ENCODE measurements at places on chromosomes 16 and 17. TPM values are rescaled to one million over a fixed set of nuclear protein-coding genes. Genes with fewer than 3 reads are reported as not detected.

DNA sequence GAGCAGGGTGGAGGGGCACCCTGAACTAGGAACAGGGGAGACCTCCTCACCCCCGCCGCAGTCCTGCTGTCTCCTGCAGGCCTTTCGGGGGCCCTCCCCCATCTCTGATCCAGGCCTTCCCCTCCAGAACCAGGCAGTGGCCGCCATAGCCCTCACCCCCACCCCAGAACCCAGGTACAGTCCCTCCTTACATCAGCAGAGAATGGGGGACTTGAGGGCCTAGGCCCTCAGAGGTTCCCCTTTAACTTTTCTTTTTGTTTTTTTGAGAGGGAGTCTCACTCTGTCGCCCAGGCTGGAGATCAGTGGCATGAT is 4.3 kb upstream of the HAP1 start:
- no peak for DNase-seq

DNA sequence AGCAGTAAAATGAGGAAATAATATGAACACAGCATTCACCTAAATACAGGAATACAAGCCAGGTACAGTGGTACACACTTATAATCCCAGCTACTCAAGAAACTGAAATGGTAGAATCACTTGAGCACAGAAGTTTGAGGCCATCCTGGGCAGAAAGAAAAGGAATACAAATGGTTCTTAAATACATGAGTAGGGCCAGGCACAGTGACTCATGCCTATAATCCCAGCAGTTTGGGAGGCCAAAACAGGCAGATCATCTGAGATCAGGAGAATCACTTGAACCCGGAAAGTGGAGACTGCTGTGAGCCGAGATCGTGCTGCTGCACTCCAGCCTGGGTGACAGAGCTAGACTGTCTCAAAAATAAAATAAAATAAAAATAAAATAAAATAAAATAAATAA is 23.0 kb upstream of the SMG8 start:
- no peak for DNase-seq

DNA sequence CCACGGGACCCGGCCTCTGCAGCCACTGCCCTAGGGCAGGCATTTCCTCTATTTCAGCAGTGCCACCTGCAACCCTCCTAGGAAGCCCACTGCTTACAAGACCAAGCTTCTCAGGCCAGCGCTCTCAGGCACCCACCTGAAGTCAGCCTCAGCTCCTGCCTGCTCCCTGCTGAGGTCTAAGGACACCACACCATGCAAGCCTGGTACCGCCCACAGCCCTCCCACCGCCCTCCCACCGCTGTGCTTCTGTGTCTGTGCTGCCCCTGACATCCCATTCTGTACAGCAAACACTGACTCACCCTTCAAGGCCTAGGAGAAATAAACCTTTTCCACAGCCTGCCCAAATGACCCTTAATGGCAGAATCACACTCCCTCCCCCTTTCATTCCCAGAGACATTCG is 6.3 kb downstream of the CLUH start:
- DNase-seq = no peak

GRCh38 chr17:67051837-67052236 is 7.5 kb downstream of the CACNG1 start:
- no peak for DNase-seq

- peak; percentile 81 for DNase-seq
Observed at GRCh38 chr17:3754458-3755334, 31.0 kb downstream of the HASPIN start.

DNA sequence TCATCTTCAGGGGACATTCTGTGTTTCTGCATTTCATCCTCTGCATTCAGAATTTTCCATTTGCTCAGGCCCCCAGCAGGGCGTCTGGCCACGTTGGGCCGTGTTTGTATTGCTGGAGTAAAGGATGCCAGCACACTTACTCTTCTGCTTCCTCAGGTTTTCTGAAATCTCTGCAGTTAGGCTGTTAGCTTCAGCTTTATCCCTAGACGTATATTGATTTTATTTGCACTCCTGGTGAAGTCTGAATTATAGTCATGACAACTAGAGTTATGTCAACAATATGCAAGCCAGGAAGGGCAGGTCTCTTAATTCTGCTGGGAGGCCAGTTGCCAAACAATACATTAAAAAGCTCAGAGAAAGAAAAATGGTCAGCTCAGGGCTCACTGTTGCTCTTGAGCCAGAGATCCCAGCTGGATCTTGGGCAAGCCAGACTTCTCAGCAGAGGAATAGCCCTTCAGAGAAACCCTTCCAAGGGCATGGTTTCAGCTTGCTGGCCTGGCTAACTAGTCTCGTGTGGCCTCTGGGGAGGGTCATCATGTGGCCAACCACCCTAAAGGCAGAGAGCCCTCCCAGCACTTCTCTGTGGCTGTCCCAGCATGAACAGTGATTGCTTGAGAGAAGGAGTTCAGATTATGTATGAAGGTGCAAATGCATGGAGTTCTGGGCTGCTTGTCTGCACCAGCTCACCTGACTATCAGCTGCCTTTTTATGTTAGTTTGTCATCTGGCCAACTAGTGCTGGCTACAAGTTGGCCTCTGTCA is 110.2 kb upstream of the CACNG5 start:
- peak; percentile 44 for DNase-seq

DNA sequence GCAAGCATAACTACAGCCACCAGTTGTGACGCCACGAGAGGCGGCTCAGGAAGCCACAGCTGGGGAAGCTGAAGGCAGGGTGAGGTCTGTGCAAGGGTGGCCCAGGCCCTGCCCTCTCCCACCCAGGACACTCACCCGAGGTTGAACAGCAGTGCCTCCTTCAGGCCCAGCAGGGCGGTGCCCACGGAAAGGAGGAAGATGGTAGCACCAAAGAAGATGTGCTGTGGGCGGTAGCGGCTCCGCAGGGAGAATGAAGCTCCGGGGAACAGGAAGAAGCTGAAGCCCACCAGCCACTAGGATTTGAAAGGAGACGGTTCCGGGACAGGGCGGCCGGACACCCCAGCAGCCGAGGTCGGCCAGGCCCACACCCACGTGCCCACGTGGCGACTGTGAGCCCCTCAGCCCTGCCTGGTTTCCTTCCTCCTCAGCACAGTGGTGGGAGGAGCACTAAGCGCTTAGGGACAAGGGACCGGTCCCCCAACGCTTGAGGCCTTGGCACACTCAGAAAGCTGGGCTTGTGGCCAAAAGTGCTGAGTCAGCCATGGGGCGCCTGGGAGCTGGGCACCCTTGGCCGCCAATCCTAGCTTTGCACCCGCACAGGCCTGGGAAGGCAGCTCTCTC is 11.0 kb downstream of the CYB561 start:
- DNase-seq = no peak

- no peak for DNase-seq
Observed at GRCh38 chr17:34201767-34202166, 53.3 kb upstream of the CCL2 start.

GRCh38 chr16:78551487-78552085 is 452.1 kb downstream of the WWOX start:
- DNase-seq = no peak

- DNase-seq = no peak
Observed at GRCh38 chr16:67697422-67698185, 21.5 kb downstream of the GFOD2 start.

GRCh38 chr17:82380860-82381702 is 9.5 kb downstream of the UTS2R start:
- no peak for DNase-seq

- DNase-seq = no peak
Observed at GRCh38 chr17:41505007-41505808, at the start of gene KRT13. KRT13 (minus strand) TSS chr17:41505612; CDS start chr17:41505550, 62 bp downstream.

GRCh38 chr17:65370669-65371131 is 190.7 kb downstream of the AXIN2 start:
- no peak for DNase-seq

- DNase-seq = no peak
Observed at GRCh38 chr16:4694642-4695451, 1.5 kb downstream of the NUDT16L1 start.

GRCh38 chr17:56173958-56174835 is 20.9 kb downstream of the ANKFN1 start:
- DNase-seq = no peak

DNA sequence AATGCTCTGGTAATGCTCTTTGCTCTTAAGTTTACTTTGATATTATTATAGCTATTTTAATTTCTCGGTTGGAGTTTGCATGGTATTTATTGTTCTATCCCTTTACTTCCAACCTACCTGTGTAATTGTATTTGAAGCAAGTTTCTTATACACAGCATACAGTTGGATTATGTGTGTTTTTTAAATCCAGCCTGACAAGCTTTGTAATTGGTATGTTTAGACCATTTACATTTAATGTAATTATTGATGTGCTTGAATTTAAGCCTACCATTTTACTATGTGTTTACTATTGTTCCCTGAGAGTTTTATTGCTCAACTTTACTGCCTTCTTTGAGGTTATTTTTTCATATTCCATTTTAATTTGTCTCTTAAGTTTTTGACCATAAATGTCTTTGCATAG is 35.7 kb downstream of the ACSF3 start:
- no peak for DNase-seq

GRCh38 chr16:55542459-55543082 is 23.9 kb upstream of the CAPNS2 start:
- DNase-seq = no peak

GRCh38 chr17:10243883-10244844 is 45.8 kb upstream of the GAS7 start:
- DNase-seq = no peak

DNA sequence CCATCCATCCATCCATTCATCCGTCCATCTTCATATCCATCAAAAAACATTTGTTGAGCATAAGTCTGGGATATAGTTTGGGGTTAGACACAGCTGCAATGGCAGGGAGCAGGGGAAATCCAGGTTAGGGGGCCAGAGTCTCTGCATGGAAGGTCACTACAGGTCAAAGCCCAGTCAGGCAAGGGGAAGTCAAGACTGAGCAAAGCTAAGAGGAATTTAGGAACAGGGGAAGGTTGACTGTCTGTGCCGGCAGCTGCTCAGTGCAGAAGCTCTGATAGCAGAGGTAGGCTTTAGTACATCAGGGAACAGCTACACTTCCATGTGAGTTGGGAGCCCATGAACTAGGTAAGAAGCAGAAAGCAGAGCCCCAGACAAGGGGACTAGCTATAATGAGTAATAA is 68.1 kb downstream of the IRF8 start:
- no peak for DNase-seq

DNA sequence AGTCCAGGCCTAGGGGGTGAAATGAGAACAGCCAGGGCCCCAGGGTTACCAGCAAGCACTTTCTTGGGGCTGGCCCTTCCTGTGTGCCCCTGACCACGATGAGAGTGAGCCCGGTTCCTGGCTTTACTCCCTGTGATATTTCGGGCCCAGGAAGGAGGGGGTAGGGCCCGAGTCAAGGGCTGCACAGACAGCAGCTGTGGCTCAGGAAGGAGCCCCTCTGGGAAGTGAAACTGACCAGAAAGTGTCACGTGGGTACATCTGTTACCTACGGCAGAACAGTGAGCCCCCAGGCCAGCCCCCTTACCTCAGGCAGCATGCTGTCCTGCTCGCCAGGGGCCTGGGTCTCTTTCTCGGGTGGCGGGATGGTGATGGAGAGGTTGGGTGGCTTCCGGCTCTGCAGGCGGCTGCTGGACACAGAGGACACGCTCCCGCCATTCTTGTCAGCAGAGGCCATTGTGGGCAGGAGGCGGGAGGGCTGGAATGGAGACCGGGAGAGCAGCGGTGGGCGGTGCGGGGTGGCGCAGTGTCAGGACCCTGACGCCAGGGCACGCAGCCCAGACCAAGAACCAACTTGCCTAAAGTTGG is 13.8 kb downstream of the AANAT start:
- DNase-seq = no peak

GRCh38 chr17:27456681-27457359 is 572 bp downstream of the KSR1 start:
- DNase-seq = peak; percentile 36

- DNase-seq = no peak
Observed at GRCh38 chr16:75702242-75702641, 981 bp upstream of the DUXB start.

DNA sequence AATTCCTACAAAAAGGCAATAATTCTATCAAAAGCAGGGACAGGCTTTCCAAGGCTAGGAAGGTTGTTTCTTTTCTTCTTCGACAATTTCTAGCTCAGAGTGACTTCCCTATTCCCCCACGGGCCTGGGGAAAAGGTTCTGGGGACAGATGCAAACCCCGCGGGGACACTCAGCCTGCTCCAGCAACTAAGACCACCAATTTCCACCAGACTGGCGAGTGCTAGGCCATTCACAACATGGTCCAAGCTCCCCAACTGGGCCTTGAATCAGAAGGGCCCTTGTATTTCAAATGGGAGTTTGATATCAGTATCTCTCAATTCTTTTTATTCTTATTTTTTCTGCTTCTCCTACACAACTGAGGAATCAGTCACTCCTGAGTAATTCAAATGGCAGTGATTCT is 86.7 kb downstream of the USP31 start:
- DNase-seq = no peak

DNA sequence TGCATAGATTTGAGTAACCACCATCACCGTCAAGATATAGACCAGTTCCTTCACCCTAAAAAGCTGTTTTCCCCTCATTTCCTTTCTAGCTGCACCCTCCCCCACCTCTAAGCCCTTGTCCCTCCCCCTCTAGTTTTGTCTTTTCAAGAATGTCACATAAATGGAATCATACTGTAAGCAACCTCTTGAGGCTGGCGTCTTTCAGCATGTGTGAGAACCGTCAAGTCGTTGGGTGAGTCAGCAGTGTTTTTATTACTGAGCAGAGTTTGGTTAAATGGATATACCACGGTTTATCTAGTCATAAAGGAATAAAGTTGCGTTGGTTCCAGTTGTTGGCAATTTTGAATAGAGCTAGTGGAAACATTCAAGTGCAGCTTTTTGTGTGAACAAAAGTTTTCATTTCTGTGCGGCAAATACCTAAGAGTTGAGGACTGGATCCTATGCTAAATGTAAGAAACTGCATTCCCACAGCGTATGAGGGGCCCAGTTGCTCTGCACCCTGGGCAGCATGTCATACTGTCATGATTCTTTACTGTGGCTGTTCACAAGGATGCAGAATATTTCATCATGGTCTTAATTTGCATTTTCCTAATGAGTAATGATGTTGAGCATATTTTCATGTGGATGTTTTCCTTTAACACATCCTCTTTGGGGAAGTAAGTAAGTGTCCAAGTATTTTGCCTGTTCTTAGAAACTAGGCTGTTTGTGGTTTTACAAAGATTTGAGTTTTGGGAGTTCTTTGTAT is 264.3 kb downstream of the CPPED1 start:
- no peak for DNase-seq

DNA sequence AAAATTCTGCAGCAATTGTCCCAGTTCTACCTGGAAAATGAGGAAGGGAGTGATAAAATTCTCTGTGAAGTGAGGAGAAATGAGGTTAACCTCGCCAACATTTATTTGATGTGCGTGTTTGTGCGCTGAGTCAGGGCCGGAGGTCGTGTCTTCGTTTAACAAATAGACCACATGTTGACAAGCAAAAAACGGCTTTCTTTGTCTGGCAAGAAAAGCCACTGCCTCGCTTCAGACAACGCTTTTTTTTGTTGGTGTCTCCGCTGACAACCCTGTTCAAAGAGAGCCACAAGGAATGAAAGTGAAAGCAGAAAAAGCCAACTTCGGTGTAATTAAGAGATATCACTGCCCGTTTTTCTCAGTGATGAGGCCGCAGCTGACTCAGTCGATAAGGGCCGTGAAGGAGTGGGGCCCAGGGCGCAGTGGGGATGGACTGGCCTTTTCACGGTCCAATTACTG is 510.6 kb downstream of the CDH13 start:
- no peak for DNase-seq

SLFN14 gene
- polyA plus RNA-seq = 0.23 TPM

TMC8 gene
- polyA plus RNA-seq = 2.4 TPM

SLC35G6 gene
- not detected for polyA plus RNA-seq

KRT24 gene
- polyA plus RNA-seq = not detected

HYDIN gene
- 10.8 TPM for polyA plus RNA-seq

FOXJ1 gene
- polyA plus RNA-seq = 23.6 TPM

FOXC2 gene
- 56.6 TPM for polyA plus RNA-seq

TNFRSF13B gene
- not detected for polyA plus RNA-seq

GALK1 gene
- polyA plus RNA-seq = 19.7 TPM

FAM171A2 gene
- 23.9 TPM for polyA plus RNA-seq

KRT15 gene
- 0.72 TPM for polyA plus RNA-seq

SPATA32 gene
- 0.22 TPM for polyA plus RNA-seq

GGNBP2 gene
- 91.3 TPM for polyA plus RNA-seq

CRHR1 gene
- polyA plus RNA-seq = 0.39 TPM
